SK-MEL-5 (cell line): ENCODE measurements at places on chromosomes 7 and 10. TPM values are rescaled to one million over a fixed set of nuclear protein-coding genes. Genes with fewer than 3 reads are reported as not detected.

GRCh38 chr10:34696423-34696822 lies 118.7 kb downstream of the PARD3 start:
- no peak for DNase-seq

DNA sequence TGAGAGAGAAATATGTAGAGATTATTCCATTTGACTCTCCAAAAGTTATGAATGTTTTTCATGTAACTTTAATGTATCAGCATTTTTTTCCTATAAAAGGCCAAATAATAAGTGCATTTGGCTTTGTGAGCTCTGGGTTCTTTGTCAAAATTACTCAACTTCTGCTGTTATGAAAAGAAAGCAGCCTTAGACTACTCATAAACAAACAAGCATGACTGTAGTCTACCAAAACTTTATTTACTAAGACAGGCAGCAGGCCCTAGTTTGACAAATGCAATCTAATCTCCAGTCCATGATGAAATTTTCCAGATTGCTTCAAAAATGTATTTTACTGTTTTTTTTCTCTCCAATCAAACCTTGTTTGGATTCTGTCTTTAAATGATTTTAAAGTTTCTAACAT lies 46.3 kb downstream of the MRPL32 start:
- DNase-seq = no peak

The SRRM3 gene
- total RNA-seq = 13.1 and 16.4 TPM in 2 replicates

DNA sequence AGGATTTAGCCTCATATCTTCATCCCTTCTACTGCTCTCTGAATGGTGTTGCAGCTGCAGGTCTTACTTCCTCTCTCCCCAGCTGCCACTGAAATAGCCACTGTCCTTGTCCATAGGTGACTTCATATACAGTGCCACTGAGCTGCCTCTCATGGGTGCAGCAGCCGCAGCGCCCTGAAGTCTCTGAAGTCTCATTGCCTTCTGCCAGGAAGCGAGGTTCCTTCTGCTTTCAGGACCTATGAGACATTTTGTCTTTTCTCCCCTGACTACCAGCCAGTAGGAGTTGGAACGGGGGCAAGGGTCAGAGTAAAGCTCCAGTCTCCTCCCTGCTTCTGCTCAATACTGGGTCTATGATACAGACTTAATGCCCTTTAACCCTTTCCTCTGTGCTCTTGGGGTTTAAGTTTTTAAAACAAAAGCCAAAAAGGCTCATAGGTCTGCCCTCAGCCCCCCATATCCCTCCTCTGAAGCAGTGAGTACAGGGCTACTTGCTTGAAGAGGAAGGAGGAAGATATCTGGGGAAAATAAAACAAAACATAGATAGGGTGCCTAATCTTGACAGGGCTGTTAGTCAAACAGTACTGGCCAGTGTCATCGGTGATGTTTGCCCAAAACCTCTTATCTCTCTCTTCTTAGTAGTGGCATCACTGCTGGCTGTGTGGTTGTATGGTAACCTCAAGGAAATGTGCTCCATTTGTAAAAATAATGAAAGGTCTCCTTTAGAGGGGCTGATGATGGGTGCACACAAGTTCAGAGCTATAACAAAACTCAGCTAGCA lies 7.1 kb downstream of the PLCE1 start:
- no peak for DNase-seq

DNA sequence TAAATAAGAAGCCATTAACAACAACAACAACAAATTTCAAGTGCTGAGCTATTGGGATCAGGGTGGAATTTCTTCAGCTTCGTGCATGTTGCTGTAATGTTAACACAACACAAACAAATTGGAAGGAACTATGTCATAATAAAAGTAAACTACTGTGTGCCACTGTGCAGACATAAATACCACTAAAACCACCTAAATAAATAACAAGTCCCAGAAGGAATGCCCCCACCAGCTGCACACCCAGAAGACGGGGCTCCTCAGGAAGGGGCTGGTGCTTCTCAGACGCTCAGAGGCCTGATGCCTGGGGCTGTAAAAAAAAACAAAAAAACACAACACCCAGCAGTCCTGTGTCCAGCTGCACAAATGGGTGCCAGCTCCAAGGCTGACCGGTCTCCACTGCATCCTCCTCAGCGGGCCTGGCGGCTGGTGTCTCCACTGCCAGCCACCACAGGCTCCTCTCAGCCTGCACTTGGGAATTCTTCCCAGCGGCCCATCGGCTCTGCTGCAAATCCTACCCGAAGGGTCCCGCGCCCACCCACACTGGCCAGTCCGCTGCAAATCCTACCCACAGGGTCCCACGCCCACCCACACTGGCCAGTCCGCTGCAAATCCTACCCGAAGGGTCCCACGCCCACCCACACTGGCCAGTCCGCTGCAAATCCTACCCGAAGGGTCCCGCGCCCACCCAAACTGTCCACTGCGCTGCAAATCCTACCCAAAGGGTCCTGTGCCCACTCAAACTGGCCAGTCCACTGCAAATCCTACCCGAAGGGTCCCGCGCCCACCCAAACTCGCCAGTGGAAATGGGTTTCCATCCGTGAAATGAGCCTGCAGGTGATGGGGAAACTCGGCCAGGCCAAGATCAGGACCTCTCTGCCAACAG lies 35.8 kb upstream of the DNAAF5 start:
- no peak for DNase-seq

GRCh38 chr10:17229016-17229716 lies 1.1 kb downstream of the VIM start:
- DNase-seq = peak; percentile 86

The EPO gene
- total RNA-seq = 0.29 TPM in 1 of 2 replicates, not detected in the other

DNA sequence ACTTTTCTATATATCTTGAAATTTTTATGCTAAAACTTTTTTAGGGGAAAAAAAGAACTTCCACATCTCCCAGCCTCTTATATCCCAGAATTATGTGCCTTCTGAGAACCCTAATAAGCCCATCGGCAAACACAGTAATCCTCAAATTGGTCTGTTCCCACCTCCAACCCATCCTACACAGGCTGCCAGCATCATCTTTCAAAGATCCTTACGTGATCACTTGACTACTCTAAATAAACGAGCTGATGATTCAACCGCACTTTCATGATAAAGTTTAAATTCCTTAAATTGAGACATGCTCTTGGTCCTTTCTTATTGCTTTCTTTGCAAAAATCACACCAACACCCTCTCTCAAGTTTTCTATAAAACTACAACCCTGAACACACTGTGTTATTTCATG lies 52.5 kb downstream of the MPP7 start:
- no peak for DNase-seq

The EIF5AL1 gene
- total RNA-seq = 0.58 and 0.59 TPM in 2 replicates

The SYT15B gene
- total RNA-seq = not detected in 2 replicates

The ELMO1 gene
- total RNA-seq = 0.45 and 1.4 TPM in 2 replicates

DNA sequence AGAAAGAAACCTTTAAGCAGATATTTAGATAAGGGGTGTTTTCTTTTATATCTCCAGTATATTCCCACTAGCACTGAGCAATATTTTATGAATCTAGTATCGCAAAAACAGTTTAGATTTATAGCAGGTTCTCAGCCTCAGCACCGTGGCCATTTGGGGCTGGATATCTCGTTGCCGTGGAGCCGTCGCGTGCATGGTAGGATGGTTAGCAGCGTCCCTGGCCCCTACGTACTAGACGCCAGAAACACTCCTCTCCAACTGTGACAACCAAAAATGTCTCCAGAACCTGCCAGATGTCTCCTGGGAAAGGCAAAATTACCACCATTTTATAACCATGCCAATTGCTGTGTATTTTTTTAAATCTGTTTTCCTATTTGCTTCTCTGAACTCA lies 172.9 kb downstream of the CACNB2 start:
- DNase-seq = no peak

DNA sequence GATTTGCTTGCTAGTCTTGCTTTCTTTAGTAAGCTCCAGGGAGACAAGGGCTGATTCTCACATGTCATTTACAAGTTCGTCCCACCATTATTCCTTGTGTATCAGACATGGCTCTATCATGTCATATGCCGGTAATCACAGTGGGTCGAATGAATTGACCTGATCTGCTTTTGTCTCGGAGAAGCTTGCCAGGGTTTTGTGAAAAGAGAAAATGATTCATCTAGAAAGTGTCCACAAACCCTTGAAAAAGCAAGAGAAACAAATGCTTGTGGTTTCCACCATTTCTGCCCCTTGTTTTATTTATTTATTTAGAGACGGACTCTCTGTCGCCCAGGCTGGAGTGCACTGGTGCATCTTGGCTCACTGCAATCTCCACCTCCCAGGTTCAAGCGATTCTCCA lies 278.5 kb downstream of the TCF7L2 start:
- DNase-seq = no peak

GRCh38 chr10:84879991-84880390 lies 551.6 kb downstream of the CCSER2 start:
- peak; percentile 15 for DNase-seq

The POU6F2 gene
- 0.08 and 0.24 TPM in 2 replicates for total RNA-seq

DNA sequence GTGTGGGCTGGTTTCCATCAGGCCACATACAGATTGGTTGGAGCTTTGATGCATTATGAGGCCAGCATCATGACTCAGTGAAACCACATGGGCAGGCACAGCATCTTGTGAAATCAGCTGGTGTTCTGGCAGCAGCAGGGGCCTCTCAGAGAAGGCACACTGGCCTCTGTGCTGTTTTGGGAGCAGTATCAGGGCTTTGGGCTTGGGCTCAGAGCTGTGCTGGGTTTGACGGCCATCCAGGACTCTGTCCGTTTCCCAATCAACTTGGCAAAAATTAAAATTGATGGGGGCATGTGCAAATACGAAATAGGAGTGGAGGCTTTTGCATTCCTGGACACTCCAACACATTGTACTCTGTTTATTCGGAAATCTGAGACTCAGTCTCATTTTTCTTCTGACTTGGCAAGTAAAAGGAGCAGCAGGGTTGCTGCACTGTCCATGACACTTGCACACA lies 190.9 kb downstream of the BMPER start:
- DNase-seq = peak; percentile 11

The TEX36 gene
- total RNA-seq = not detected in 2 replicates

DNA sequence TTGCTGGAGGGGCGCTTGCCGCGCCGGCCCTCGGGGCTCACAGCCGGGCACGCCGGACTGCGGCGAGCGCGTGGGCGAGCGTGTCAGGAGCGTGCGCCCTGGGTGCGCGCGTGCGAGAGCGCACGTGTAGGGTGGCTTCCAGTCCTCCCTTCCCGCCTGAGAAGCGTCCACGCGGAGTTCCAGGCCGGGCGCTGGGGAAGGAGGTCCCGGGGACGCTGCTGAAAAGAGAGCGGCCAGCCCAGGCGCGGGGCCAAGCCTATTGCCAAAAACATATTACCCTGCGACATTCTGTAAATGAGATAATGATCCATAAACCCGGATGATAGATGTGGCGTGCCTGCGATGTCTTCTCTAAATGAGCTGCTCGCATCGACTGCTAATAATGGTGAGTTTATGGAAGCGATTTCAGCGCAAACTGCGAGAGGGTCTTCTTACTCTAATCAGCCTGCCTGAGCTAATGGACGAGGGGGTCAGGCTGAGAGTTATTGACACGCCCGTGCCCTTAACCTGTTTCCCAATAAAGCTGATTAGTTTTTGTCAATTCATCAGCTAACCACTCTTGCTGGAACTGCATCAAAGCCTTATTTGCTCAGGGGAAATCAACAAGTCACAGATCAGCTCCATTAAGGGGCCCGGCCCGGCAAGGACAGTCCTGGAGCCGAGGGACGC lies 8.0 kb upstream of the MNX1 start:
- no peak for DNase-seq

- no peak for DNase-seq
These were observed 57.3 kb downstream of the EVX1 start for GRCh38 chr7:27299861-27300260.

DNA sequence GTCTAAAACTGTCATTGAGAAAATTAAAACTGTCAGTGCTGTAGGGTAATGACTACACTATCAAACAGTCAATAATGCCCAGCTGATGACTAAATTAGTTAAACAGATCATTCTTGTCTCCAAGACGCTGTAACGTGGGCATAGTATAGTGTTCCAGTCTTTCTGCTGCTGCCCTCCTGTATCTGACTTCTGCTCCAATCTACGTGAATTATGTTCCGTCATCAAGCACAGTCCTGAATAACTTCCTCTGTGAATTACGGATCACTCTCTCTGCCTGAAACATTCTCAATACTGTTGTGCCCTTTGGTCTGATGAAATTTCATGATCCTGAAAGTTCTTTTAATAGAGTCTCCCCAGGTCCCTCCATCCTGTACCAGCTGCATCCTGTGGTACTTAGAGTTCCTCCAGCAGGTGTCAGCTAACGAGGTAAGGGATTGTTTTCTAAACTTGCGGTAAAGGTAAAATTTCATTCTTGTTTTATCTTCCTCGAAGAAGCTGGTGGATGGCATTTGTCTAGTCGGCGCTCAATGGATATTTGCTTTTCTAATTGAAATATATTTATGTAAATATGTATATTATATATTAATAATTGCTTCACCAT lies 393.5 kb upstream of the ADARB2 start:
- no peak for DNase-seq

DNA sequence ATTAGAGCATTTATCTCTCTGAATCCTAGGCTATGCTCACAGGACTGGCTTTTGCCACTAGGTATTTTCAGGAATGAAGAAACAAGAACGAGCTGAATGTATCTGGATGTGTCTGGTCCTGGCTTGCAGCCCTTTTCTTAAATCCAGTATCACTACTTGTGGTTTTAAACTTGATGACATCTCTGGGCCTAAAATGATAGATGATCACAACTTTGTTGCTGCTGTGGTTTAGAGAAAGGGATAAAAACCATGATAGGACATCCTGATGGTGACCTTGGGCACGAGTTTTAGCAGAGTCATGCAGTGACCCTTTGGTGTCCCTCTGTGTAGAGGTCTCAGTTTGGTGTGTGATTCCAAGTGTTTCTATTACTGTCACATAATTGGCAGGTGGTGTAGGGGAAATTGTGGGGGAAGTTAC lies 31.7 kb upstream of the SEMA3C start:
- DNase-seq = no peak
